ENCODE measurements at places on chromosomes 7 and 10.

GRCh38 chr10:44949127-44949802 is 10.3 kb upstream of the RASSF4 start:
- no peak for DNase-seq

DNA sequence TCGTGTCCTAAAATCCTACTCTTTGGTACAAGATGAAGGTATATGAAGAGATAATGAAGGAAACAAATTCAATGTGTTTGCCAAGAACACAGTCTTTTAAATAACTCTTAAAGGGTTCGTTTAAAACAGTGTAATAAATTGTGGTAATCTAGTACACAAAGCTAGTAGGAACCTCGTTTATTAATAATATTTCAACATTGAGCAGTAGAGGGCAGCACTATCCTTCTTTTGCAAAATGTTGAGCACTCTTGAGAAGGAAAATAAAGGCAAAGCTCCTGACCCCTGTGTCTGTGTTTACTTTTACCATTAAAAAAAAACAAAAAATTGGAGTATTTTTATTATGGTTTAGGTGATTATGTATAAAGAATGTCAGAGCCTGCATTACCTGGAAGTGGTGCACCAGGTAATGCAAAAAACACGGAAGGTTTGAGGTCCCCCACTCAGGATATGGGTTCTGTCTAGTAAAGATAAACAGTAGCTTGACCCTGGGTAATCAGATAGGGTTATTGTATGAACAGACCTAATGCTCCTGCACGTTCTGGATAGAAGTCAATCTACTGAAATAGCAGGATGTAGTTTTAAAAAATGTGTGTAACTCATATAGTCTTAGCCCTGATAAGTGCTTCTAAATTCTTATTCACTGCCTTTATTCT is 5.7 kb upstream of the GOT1 start:
- peak; percentile 59 for DNase-seq

- DNase-seq = no peak
Measured at GRCh38 chr10:72455889-72456595, 101.3 kb upstream of the DNAJB12 start.

- no peak for DNase-seq
Measured at GRCh38 chr7:34190299-34190698, 285.0 kb downstream of the BMPER start.

DNA sequence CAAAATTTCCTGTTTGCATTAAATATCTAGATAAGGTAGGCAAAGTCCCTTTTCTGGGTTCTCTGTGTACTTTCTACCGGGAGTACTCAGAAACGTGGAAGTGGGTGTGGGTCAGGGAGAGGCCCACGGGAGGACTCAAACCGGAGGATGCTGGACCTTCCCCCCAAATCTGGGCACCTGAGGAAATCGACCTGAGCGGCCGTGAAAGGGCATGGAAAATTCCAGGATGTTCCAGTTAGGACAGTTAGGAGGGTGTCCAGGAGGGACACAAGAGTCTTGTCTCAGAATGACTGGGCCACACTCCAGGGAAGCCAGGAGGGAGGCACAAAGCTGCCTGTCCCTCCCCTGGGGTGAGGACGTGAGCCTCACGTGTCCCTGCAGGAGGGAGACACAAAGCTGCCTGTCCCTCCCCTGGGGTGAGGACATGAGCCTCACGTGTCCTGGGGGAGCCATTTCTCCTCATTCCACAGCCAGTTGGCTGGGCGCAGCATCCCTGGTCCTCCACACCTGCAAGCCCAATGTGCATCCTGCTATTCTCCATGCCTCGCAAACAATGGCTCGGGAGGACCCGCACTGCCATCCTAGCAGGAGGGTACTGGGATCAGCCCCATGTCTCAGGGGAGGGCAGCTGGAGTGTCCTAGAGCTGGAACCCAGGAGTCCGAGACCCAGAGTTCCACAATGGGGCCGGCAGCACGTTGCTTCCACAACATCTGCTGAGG is 190.5 kb upstream of the PPP2R2D start:
- DNase-seq = no peak

DNA sequence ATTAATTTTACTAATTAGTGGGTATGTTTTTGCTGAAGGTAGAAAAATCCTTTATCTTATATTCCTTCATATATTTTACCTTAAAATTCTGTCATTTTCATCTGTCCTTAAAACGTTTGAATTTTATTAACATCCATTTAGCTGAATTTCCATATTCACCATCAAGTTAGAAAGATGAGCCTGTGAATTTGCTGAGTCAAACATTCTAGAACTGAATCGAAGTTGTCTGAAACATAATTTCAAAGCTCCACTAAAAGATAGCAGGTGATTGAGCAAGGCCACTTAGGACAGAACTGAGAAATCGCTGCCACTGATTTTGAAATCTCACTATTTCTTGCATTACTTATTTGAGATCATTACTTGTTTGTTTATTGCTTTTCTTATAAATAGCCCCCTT is 17.5 kb downstream of the HGF start:
- no peak for DNase-seq

DNA sequence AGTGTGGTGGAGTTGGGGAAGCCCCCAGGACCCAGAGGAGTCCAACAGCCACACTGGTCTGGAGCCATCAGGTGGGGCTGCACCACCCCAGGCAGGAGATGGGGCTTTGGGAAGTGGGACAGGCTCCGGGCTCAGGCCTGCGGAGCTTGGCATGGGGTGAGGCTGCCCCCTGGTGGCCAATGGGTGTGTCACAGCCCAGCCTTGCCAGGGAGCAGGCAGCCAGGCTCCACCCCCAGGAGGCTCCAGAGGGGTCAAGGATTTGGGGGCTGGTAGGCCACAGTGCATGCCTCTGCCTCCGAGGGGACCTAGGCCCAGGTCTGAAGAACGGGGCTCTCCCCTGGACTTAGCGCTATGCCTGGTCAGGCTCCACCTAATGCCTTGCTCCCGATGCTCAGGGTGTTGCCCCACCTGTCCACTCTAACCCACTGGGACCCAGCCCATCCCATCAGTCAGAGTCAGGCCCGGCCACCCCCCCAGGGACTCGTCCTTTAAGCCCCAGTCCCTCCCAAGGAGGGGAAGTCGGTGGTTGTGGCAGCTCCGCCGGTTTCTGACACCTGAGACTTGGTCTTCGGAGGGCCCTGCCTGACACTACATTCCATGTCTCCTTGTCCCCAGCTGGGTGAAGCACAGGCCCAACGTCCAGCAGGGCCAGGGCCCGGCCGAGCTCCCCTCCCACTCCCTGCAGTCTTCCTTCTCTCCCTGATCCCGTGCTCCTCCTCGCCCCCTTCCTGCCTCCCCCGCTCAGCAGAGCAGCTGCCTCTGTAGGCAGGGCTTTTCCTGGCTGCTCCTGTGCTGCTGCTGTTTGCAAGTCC is 11.3 kb upstream of the SAMD8 start:
- DNase-seq = peak; percentile 77

GRCh38 chr10:3169673-3170072 is 2.9 kb downstream of the PITRM1 start:
- DNase-seq = no peak

DNA sequence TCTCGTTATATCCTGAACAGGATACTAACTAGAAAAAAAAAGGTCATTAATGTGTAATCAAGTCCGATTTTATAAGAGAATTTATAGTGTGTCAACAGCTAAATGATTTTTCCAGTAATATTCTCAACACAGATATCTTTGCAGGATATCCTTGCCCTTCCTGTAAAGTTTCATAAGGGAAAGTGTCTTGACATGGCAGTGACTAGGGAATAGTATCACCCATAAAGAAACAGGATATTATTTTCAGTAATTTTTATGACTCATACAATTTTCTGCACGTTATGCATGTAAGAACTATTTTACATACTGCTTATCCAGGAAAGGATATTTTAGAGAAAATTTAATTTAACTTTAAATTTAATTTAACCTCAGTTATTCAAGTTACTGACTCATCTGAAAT is 19.5 kb upstream of the PNLIP start:
- no peak for DNase-seq

Data from CD4-positive, alpha-beta T cell treated with Interleukin-4 for 1 hour (primary cell).